ENCODE measurements at places on chromosomes 16 and 17.
A peak's percentile ranks its signal among the peaks of the same experiment; 100 is the strongest.

DNA sequence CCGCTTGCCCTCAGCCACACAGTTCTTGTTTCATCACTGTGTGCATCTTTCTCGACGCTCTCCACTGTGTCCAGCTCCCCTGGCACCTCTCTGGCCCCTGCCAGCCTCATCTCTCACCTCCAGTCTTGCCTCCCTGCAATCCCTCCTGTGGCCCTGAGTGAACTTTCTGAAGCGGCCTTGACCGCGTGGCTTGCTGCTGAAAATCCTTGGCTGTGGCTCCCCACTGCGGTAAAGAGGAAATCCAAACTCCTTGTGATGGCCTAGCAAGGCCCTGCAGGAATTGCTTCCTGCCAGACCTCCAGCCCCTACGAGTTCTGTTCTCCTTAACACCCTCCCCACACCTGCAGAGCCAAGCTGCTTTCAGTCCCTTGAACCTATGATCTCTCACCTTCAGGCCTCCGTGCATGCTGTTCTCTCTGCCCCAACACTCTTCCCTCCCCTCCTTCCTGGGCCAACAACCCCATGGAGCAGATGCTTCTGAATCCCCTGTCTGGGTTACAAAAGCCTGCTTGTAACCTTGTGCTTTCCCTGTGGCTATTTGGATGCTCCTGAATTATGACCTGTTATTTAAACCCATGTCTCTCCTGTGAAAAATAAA, 33.6 kb upstream of the BRD7 start:
- no peak for DNase-seq

DNA sequence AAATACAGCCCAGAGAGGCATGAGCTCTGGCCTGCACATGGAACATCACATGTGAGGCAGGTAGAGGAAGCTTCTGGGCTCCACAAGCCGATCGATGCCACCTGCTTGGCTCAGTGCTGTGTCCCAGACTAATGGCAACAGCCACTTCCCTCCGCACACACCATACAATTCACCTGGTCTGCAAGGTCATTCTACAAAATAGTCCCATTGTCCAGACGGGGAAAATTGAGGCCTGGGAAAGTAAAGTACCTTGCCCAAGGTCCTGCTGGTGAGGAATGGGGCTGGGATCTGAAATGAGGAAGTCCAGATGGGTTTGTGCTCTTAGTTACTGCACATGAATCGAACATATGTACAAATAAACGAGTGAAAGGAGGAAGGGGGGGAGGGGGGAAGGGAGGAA, 88.0 kb downstream of the LITAF start:
- DNase-seq: no peak

GRCh38 chr17:77811521-77811920, 147.0 kb upstream of the TNRC6C start:
- no peak for DNase-seq

- DNase-seq: no peak
Measured at GRCh38 chr16:11560701-11561453, 25.8 kb downstream of the LITAF start.

GRCh38 chr16:4805231-4805630, 2.8 kb upstream of the ROGDI start:
- DNase-seq: no peak

GRCh38 chr16:1048442-1049112, 24.0 kb upstream of the SSTR5 start:
- DNase-seq: peak; percentile 36

GRCh38 chr17:7363311-7363710, 8.4 kb downstream of the TMEM95 start:
- DNase-seq: no peak

GRCh38 chr16:2751577-2752034, 832 bp upstream of the SRRM2 start:
- DNase-seq: peak; percentile 91
